Activated naive CD8-positive, alpha-beta T cell treated with anti-CD3 and anti-CD28 coated beads, Interleukin-2, amount 50 U/mL, for 24 hours (primary cell): ENCODE measurements at places on chromosomes 2 and 18.

DNA sequence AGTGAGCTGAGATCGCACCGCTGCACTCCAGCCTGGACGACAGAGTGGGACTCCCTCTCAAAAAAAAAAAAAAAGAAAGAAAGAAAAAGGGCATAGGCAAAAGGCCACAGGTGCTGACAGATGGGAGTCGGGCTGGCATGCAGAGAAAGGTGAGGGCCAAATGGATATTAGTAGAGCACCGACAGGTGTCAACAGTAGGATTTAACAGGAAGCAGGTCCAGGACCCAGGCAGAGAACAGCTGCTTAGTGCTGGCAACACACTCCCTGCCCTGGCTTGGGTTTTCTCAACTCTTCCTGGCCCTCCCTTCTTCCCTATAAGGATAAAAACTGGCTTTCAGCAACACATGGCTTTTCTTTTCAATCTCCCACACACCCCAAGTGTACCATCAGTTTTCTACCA is 84.9 kb downstream of the MRO start:
- no peak for DNase-seq

- no peak for DNase-seq
Observed at GRCh38 chr18:48796491-48797205, 154.1 kb downstream of the SMAD7 start.

GRCh38 chr2:3300224-3300995 is 77.2 kb downstream of the EIPR1 start:
- DNase-seq: no peak

DNA sequence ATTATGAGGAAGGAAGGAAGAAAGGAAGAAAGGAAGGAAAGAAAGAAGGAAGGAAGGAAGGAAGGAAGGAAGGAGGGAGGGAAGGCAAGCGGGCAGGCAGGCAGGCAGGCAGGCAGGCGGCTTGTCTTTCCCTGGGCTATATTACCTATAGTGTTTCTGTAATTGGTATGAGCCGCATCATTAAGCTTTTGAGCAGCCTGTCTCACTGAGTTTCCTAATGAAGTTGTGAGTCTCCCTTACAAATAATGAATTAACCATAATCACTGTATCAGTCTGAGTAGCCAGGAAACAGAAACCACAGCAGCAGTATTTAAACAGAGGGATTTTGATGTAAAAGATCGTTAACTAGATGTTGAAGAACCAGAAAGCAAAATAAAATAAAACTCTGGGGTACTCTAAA is 11.8 kb upstream of the SULT1C3 start:
- no peak for DNase-seq

DNA sequence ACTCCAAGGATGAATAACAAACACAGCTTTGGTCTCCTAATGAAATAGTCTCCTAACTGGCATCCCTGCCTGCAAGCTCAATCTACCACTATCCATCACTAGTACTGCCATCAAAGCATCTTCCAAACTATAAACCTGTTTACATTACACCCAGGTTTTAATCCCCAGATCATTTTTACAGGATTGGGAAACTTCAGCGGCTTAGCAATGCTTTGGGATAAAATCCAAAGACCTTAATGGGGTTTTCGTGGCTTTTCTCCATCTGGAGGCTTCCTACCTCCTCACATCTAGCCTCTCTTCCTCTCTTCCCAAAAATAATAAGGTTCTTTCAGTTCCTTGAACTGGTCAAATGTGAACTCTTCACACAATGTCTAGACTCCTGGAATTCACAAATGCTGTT is 92.2 kb upstream of the SETBP1 start:
- no peak for DNase-seq

GRCh38 chr2:30505500-30506180 is 58.6 kb downstream of the LCLAT1 start:
- no peak for DNase-seq

DNA sequence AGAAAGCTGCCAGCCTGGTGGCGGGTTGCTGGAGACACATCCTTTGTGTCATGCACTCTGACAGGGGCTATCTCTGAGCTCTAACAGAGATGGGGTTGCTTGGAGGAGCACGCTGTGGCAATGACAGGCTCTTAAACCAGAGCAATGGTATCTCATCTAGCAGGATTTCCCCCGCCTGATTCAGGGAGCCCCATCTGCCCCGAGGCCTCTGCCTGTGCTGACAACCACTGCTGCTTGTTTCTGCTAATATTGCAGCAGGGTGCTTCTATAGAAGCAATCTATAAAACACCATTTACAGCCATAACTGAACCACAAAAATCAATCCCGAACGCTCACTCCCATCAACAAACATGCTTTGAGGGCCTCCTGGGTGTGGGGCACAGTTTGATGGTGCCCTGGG is 12.8 kb upstream of the DNPEP start:
- no peak for DNase-seq

- no peak for DNase-seq
Observed at GRCh38 chr2:180472133-180472532, 465.0 kb upstream of the CWC22 start.

- DNase-seq: no peak
Observed at GRCh38 chr2:222304737-222305515, 6.1 kb upstream of the PAX3 start.

DNA sequence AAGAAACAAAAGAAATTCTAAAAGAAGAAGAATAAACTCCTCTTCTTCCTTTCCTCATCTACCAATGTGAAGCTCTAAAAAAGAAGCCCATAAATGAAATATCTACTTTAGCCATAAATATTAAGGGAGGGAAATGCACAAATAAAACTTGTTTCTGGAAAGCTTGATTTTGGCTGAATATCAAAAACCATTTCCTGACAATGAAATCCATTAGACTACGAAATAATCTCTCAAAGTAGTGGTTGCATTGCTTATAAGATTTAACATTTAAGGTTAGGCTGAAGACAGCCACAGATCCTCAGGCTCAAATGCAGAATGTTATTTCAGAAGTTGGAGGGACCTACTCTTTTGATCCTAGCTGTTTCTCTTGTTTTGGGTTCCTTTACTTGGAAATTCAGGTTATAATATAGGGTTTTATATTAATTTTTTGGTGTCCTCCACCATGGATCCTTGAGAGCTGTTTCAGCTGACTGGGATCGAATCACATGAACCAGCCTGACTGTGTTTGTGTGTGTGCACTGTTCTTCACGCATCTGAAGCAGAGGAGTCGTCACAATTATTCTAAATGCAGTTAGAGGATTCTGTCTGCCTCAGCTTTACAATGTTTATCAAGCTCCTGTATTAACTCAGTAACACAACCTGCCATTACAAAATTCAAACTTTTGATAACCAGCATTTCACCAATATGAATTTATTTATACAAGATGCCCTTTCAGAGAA is 474.8 kb downstream of the ARHGAP15 start:
- DNase-seq: no peak

- peak; percentile 53 for DNase-seq
Observed at GRCh38 chr2:61537277-61537949, 743 bp downstream of the XPO1 start.

- DNase-seq: no peak
Observed at GRCh38 chr2:116747103-116747502, 1067.4 kb upstream of the DDX18 start.

DNA sequence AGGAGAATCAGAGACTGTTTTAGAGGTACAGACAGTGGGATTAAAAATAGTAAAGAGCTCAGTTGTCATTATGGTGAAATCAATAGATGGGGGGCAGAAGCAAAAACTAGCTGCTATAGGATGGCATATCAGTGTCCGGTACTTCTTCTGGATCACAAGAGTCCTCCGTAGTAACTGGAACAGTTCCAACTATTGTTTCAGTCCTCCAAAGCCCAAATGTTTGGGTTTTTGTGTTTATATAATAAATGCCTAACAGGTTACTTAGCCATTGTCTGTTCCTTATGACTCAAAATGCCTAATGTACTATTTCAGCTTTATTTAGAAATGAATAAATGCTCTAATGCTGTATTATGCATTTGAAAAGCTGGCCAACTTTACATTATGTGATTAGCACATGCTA is 401.2 kb downstream of the PTH2R start:
- no peak for DNase-seq

- no peak for DNase-seq
Observed at GRCh38 chr18:13141209-13141608, 77.4 kb upstream of the LDLRAD4 start.

DNA sequence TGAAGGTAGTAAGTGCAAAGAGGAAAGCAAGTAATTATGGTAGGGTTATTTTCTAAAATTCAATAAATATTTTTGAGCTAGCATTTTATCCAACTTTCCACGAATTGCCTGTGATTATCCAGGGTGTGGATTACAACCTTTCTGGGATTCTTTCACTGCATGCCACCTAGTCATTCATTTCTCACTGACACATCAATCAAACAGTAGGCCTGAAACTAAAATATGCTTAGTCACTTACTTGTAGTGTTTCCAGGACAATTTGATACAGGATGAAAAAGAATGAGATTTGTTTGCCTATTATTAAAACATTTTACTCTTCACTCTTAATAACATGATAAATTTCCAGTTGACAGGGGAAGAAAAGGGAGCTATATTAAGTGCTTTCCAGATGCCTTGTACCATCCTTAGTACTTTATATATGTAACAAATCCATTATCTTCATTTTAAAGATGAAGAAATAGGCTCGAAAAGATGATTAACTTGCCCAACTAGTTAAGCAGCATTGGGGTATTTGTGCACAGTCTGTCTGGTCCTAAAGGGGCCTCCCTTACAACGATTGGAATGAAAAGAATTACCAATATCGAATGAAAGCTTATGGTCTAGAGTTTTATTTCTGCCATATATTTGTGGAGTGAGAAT is 70.4 kb downstream of the KCTD1 start:
- no peak for DNase-seq

DNA sequence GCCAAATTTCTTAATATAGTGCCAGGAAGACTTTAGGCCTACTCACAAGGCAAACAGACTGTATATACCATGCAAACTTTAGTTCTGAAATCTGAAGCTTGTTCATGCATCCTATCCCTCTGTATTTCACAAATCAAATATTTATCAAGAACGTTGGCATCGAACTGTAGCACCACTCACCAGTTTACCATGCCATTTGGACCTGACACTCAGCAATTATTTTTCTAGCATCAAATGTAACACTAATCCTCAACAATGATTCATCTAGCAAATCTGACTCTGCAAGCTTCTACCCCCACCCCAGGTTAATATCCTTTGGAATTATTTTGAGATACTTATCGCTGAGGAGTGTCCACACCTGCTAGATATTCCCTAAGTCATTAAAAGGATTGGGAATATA is 1506.6 kb downstream of the LRP1B start:
- DNase-seq: no peak

- no peak for DNase-seq
Observed at GRCh38 chr2:17543848-17544247, 3.4 kb downstream of the VSNL1 start.

DNA sequence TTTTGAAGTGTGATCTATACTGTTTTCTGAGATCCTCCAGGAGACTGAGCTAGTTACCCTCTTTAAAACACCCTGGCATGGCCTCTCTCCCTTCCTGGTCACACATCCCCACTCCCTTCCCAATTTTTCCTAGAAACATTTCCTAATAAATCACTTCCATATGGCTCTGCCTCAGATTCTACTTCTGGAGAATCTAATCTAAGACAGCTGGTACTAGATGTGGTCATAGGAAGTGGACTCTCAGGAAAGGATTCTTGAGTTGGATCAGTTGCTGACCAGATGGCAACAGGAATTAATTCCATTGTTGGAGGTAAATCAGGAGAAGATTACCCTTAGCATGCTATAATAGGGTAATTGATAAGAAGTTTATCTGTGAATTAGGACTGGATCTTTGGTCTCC is 310.5 kb downstream of the SATB2 start:
- DNase-seq: no peak

GRCh38 chr2:9699139-9700108 is 68.6 kb upstream of the YWHAQ start:
- DNase-seq: no peak

DNA sequence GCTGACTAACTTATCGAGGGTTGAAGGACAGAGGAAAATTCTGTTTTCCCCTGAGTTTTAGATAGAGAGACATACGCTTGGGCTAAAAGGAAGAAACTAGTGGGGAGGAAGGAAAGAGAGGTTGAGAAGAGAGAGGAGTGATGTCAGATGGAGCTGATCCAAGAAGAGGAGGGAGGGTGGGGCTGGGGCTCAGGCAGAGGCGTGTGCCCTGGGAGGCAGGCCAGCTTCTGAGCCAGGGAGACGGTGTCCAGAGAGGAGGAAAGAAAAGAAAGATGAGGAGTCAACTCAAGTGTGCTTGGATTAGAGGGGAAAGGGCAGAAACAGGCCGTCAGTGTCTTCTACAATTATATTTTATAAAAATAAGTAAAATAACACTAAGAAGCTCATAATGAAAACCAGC is 56.2 kb downstream of the EMILIN2 start:
- DNase-seq: no peak

GRCh38 chr2:220512419-220512818 is 885.0 kb downstream of the SLC4A3 start:
- DNase-seq: no peak

- no peak for DNase-seq
Observed at GRCh38 chr2:3601561-3602271, 6.8 kb downstream of the COLEC11 start.

GRCh38 chr2:172554352-172555271 is 1.3 kb upstream of the PDK1 start:
- no peak for DNase-seq

DNA sequence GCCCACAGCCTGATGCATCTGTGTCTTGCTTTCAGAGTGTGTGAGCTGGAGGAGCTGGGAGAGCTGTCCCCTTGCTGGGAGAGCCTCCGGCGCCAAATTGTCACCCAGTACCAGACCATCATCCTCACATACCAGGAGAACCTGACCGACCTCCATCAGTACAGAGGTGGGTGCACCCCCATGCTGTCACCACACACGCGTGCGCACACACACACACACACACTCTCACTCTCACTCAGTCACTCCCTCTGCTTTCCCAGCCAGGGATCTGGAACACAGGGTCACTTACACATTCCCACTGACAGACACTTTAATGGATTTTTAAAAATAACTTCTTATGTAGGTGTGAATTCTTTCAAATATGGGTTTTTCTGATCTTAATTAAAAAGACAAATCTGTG is 64.5 kb downstream of the COA5 start:
- no peak for DNase-seq

DNA sequence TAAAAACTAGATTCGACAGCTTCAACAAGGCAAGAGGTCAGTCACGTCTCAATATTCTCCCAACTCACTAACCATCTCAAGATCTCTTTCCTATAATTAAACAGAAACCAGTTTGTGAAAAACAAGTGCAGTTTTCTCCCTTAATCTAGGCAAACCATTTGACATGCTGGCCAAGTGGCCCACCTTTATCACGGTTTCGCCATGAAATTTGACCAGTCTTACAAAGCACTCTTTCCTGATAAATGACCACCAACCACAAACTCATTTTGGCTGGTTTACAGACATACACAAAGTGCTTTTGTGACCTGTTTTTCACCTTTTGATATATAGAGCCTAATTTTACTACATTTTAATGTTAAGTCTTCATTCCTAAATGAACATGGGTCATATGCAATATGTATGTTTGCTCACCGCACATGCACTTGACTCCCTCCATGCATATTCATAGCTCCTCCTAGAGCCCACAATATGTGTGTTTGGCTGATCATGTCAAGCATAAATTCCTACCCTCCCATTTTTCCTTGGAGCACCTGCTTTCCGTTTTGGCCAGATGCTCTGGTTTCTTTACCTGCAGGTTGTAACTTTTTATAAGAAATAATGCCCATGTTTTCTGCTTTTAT is 385.1 kb downstream of the RAD51AP2 start:
- DNase-seq: no peak

- DNase-seq: no peak
Observed at GRCh38 chr2:139574371-139574770, 794.2 kb upstream of the NXPH2 start.
